ENCODE measurements at places on chromosomes 1 and 21.
A peak's percentile ranks its signal among the peaks of the same experiment; 100 is the strongest.

DNA sequence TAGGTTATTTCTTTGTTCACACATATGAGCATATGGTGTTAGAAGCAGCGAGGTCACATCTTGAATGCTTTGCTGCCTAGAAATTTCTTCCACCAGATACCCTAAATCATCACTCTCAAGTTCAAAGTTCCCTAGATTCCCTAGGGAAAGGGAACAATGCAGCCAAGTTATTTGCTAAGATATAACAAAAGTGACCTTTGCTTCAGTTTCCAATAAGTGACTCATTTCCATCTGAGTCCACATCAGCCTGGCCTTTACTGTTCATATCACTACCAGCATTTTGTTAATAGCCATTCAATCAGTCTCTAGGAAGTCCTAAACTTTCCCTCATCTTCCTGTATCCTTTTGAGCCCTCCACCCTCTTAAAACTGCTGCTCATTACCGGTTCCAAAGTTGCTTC, 1502.5 kb downstream of the KCNT2 start:
- no peak for DNase-seq

GRCh38 chr1:12617511-12617900, 504 bp downstream of the DHRS3 start:
- peak; percentile 38 for DNase-seq

GRCh38 chr1:110464340-110464739, 13.4 kb downstream of the PROK1 start:
- DNase-seq = no peak

DNA sequence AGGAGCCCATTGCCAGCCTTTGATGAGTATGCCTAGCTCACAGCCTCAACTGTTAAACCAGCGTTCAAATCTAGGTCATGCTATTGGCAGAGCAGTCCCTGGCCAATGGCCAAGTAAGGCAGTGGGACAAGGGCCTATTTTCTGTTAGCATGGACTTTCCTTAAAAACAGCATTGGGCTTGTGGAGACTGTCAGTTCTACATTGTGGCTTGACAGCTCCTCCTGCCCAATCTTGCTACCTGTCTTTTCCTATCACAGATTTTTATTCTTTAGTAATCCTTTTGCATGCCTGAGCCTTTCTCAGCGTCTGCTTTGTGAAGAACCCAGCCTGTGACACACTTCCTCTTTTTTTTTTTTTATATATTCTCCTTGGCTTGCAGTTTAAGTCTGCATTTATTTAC, 56.4 kb downstream of the DIP2A start:
- DNase-seq = no peak

GRCh38 chr1:99784143-99784542, 17.7 kb upstream of the FRRS1 start:
- no peak for DNase-seq

- DNase-seq = no peak
Observed at GRCh38 chr1:29271724-29272123, 35.4 kb downstream of the PTPRU start.

DNA sequence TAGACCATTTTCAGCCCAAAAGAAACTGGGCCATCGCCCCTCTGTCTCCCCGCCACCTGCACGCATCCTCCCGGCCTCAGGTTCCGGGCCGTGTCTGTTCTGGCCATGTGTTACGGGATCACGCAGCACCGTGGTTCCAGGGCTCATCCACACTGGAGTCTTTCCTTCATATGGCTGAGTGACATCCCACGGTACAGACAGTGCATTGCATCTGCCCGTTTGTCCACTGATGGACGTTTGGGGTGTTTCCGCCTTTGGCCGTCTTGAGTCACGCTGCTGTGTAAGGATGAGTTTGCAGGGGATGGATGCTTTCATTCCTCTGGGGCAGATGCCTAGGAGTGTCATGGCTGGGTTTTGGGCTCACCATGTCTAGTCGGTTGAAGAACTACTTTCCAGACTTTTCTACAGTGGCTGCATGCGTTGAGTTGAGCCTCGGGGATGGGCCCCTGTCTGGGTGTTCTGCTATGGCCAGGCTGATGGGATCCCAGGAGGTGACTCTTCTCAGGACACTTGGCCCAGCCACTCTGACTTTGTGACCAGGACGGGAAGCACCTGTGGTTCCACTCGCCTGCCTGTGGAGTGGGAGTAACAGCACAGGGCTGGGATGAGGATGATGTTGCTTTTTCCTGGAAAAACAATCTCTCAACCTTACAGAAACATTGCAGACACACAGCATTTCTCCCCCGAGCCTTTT, 16.8 kb downstream of the RRP1 start:
- no peak for DNase-seq

GRCh38 chr21:26570203-26570602, 2.9 kb downstream of the CYYR1 start:
- no peak for DNase-seq

GRCh38 chr1:174262349-174263241, 103.3 kb downstream of the RABGAP1L start:
- no peak for DNase-seq

DNA sequence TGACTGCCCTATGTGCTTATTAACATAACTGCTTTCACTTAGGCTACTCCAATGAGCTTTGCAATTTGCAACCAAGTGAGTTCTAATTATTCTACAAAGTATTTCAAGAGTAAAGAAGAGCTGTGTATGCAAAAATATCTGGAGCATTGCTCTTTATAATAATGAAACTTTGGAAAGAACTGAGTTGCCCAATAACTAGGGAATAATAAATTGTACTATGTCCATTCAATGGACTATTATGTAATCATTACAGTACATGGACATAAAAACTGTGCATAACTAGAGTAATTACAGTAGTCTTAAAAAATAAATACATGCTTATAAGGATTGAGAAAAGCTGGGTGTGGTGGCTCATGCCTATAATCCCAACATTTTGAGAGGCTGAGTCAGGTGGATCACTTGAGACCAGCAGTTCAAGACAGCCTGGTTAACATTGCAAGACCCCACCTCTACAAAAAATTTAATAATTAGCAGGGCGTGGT, 70.3 kb upstream of the JAK1 start:
- no peak for DNase-seq

- DNase-seq = no peak
Observed at GRCh38 chr1:12506281-12507280, 111.4 kb downstream of the DHRS3 start.

- no peak for DNase-seq
Observed at GRCh38 chr1:44511769-44512168, 106.7 kb downstream of the RNF220 start.

- no peak for DNase-seq
Observed at GRCh38 chr1:43011020-43011419, 52.4 kb upstream of the SLC2A1 start.

DNA sequence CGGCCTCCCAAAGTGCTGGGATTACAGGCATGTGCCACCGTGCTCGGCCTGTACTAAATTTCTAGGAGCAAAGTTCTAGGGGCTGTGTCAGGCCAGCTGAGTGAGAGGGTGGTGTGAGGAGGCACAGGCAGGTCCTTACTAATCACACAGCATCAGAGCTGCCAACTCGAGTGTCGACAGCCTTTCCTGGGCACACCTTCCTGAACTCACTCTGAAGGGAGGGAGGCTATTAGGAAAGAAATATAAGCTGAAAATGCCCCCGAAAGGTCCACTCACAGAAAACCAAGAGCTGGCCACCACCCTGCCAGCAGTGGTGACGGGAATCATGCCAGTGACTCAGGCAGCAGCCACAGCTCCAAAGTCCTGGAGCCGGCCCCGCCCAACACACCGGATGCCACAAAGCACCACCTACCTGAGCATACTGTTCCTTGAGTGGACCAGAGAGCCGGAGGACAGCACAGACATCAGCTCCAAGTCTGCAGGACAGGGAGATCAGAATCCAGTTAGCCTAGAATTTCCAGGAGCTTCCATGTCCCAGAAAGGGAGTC, 4.5 kb downstream of the PMVK start:
- no peak for DNase-seq

- DNase-seq = no peak
Observed at GRCh38 chr1:23922321-23922943, 9.3 kb upstream of the CNR2 start.

DNA sequence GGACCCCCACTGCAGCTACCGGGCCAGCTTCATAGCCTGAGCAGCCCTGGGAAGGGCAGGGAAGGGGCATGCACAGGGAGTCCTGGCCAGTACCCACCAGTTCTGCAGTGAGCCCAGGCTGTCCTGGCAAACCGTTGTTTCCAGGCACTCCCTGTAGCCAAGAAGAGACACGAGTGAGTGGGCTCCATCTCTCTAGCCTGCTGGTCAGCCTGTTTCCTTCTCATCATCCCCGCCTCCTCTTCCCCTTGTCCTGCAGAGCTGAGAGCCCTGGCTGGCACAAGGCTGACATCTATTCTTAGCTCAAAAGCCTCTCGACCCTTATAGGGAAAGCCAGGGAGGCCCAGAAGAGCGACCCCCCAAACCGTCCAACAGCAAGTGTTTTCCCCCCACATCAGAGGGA, 28.7 kb downstream of the COL16A1 start:
- DNase-seq = no peak

- no peak for DNase-seq
Observed at GRCh38 chr1:40094466-40095110, 2.5 kb downstream of the PPT1 start.

GRCh38 chr21:35449846-35450245, 400.7 kb upstream of the RUNX1 start:
- no peak for DNase-seq

GRCh38 chr1:54553602-54554313, 5.7 kb downstream of the ACOT11 start:
- no peak for DNase-seq

DNA sequence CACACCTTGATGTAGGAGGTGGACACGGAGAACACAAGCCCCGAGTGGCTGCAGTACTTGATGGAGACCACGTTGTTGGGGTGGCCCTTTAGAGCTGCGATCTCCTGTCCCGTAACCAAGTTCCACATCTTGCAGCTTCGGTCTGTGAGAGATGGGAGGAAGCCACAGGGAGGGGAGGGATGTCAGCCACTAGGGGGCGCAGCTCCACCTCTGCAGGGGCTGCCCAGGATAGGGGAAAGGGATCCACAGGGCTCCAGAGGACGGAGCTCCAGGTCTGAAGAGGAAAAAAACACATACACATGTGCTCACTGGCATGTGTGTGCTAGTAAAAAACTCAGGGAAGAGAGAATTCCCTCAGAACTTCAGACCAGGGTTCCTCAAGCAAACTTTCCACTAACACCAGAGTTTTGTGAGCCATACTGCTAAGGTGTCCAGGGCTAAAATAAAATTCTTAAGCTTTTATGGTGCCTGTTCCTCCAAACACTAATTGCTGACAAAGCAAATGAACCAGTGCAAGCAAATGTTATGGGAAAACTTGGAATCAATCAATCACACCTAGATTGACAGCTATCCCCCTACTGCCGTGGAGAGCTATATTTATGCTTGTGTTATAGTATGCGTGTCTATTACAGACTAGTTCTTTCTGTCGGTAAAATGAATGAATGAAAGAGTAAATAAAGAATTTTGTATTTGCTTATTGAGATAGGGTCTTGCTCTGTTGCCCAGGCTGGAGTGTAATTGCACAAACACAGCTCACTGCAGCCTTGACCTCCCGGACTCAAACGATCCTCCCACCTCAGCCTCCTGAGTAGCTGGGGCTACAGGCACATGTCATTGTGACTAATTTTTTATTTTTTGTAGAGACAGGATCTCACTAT, 43.7 kb downstream of the KIF21B start:
- DNase-seq = peak; percentile 66

DNA sequence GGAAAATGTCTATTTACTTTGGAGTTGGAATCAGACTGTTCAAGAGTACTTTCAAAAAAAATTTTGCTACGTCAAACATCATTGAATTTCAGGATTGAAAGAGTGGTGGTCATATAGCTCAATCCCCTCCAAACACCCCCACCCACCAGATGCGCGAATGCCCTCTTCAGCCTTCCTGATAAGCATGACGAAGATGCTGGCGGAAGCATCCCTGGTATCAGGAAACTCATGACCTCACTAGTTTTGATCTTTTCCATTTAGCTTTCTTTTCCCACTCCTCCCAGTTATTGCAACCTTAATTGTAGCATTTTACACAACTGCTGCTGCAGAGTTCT, 104.4 kb downstream of the LEPR start:
- no peak for DNase-seq

GRCh38 chr1:221714227-221715152, 27.4 kb downstream of the DUSP10 start:
- DNase-seq = no peak

- DNase-seq = no peak
Observed at GRCh38 chr1:50940291-50940690, 19.8 kb downstream of the FAF1 start.

DNA sequence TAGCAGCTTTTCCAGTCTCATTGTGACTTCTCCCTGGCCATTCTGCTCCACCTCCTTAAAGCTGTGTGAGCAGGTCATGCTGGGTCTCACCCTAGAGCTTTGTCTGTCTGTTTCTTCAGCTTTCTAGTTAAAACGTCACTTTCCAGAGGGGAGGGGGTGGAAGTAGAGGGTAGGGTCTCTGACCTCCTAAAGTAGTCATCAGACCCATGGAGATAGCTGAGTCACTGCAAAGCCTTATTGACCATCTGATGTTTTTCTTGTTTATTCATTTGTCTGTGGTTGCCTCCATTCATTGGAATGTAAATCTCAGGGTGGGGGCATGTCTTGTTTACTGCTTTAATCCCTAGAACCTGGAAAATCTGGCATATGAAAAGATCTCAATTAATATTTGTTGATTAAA, 52.7 kb downstream of the ELF3 start:
- no peak for DNase-seq

DNA sequence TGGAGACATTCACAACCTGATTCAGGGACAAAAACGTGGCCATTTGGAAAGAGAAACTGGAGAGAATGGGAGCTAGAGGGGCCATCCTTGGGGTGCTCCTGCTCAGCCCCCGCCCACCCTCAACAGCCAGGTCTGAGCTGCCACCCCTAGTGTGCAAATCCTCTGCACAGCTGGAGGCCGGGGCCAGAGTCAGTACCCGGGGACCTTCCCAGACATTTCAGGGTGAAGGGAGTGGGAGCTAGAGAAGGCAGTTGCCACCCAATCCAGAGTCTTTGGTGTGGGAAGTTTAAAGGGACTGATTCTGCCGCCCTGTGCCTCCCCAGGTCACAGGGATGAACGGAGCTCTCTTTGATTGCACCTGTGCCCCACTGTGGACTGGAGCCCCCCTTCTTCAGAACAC, 397.4 kb downstream of the MATN1 start:
- DNase-seq = no peak

- DNase-seq = no peak
Observed at GRCh38 chr1:116389013-116389412, 16.0 kb downstream of the ATP1A1 start.

- DNase-seq = no peak
Observed at GRCh38 chr1:62452951-62453350, 16.1 kb downstream of the USP1 start.

- no peak for DNase-seq
Observed at GRCh38 chr1:247291833-247292561, 36.1 kb downstream of the VN1R5 start.

- no peak for DNase-seq
Observed at GRCh38 chr1:238465449-238465848, 574.7 kb upstream of the ZP4 start.

GRCh38 chr1:48523558-48523957, 51.6 kb upstream of the SPATA6 start:
- no peak for DNase-seq

- no peak for DNase-seq
Observed at GRCh38 chr1:76250271-76250670, 175.7 kb downstream of the ST6GALNAC3 start.
